ENCODE measurements at places on chromosomes 6 and 20.

DNA sequence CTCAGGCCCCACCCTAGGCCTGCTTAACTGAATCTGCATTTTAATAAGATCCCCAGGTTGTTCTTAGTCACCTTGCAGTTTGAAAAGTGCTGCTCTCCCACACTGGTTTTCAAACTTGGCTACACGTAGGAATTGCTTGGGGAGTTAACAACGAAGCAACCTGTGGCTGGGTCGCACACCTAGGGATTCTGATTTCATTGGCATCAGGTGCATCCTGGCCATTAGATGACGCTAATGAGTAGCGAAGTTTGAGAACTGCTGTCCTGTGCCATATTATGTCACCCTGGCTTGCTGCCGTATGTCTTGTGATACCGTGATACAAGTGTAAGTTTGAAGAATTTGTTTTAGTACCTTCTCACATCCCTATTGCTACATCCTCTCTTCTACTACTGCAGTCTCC is 28.2 kb upstream of the FUCA2 start:
- no peak for DNase-seq

DNA sequence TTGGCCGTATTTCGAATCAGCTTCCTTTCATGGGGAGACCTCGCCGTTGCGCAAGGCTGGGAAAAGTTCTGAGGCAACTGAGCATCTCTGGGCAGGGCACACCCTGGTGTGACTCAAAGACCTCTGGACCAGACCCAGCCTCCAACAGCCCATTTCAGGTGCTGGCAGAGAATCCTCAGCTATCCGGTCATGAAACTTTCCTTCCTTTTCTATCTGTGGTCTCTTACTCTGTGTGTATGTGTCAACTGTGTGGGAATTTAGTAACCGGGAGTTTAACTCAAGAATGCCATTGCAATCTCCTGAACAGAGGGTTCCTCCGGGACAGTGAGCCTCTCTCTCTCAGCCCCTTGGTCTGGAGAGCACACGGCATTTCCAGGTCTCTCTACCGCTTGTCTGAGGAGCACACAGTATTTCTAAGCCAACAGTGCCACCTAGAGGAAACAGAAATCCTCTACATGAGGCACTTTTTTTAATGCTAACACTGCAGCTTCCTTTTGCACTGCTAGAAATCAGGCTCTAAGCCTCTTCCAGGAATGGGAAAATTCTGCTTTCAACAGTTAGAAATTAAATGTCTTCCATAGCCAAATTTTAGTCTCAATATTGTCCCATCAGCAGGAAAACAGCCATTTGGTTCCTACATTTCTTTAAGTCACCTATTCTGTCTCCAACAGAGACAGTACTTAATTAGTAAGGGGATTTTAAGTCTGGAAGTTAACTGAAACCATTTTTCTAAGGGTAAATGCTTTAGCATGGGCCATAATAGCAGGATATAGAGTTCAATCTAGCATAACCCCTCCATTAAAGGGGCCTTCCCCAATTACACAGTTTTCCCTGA is 32.7 kb downstream of the PLN start:
- DNase-seq = no peak

DNA sequence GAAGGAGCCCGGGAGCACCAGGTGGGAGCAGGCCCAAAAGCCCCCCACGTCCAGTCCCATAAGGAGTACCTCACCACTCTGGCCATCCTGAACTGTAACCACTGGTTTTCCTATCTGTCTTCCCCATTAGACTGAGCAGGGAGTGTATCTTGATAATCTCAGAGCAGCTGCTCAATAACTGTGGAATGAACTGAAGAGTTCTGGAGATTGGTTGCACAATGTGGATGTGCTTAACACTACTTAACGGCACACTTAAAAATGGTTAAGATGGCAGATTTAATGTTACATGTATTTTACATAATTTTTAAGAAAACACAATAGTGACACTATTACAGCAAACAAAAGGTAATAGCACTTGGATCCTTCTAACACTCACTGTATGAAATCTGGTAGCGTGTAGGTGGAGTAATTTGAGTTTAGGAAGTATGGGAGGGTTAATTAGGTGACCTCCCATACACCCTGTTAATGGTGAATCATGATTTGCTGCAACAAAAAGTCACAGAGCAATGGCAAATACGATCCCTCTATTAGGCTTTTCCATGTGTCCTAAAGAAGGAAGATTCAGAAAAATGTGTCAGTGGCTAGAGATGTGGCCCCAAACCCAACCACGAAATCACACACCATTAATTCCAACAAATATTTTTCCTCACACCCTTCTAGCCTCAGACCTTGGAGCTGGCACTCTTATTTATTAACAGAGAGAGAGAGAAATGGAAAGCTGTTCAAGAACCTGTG is 18.4 kb downstream of the TRAM2 start:
- no peak for DNase-seq

- no peak for DNase-seq
Measured at GRCh38 chr20:53655625-53656292, 62.1 kb upstream of the ZNF217 start.

GRCh38 chr6:53297004-53297403 is 51.7 kb downstream of the ELOVL5 start:
- no peak for DNase-seq

DNA sequence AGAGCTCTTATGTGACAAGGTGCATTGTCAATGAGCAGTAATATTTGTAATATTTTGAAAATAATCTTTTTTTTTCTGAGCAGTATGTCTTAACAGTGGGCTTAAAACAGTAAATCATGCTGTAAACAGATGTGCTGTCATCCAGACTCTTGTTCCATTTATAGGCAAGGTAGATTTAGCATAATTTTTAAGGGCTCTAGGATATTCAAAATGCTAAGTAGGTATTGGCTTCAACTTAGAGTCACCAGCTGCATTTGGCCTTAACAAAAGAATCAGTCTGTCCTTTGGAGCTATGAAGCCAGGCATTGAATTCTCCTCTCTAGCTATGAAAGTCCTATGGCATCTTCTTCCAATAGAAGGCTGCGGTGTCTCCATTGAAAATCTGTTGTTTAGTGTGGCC is 63.7 kb downstream of the ME1 start:
- no peak for DNase-seq

- DNase-seq = no peak
Measured at GRCh38 chr6:124040655-124041054, 237.0 kb downstream of the NKAIN2 start.

DNA sequence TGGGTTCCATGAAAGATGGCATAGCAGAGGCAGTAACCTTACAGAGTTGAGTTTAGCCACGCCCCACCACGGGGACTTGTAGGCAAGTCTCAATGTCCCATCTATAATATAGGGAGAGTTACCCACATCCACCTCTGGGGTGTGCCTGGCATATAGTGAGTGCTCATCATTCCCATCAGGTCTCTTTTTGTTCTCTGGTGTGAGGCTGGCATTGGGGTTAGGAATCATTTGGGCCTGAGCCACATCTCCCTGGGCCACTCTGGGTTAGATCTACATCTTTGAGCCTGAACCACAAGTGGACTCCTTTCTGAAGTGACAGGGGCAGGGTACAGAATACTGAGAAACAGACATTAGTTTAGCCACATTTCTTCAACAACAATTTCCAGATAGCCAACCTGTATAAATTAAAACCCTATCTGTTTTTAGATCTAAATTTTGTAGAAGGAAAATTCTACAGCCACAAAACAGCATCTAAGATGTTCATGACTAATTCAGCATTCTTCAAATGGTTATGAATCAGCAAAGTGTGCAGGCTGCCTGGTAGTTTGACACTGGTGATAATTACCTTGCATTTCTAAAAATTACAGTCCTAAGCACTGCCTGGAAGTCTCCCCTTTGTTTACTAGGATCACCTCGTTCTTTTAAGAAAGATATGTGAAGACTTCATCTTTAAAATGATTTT is 20.1 kb downstream of the RNF24 start:
- no peak for DNase-seq

DNA sequence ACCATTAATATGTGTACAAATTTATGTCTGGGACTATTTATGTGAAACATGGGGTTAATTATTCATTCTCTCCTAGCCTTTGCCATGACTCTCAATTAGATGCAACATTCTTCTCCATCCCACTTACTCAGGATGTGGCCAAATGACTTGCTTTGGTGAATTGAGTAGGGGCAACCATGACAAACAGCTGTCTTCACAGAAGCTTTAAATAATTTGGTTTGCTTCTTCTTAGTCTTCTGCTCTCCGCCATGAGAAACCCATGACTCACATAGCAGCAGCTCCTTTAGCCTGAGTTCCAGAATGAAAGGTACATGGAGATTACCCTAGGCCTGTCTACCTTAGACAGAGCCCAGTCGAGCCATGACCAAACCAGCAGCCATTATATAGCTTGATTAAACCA is 74.7 kb downstream of the FRK start:
- no peak for DNase-seq

- no peak for DNase-seq
Measured at GRCh38 chr6:20800229-20800628, 266.0 kb downstream of the CDKAL1 start.

GRCh38 chr6:25007269-25007699 is 71.5 kb upstream of the RIPOR2 start:
- no peak for DNase-seq

- no peak for DNase-seq
Measured at GRCh38 chr6:164130151-164130550, 715.6 kb downstream of the QKI start.

DNA sequence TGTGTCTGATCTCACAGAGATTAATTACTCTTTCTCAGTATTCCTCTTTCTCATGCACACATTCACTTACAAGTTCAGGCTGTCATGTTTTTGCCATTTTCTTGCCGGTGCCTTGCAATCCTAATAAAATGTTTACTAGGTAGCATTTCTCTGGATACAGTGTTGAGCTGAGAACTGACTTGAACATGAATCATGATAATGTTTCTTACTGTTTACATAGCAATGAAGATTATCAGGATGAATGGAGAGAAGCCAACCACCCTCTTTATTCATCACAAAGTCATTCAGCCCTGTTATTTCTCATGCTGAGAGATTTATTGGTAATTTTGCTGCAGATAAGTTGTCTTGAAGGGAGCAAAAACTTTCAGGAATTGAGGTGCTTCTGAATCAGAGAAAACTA is 185.5 kb upstream of the ECI2 start:
- DNase-seq = no peak

DNA sequence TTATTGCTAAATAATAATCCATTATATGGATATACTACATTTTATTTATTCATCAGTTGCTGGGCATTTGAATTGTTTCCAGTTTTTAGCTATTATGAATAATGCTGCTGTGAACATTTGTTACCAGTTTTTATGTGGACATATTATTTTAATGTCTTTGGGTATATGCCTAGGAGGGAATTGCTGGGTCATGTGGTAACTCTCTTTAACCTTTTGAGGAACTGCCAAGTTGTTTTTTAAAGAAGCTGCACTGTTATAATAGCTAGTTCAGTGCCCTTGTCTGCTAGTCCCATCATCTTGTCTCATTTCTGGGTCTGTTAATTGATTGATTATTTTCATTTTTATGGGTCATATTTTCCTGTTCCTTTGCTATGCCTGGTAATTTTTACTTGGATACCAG is 56.3 kb downstream of the FOXO3 start:
- no peak for DNase-seq

- DNase-seq = no peak
Measured at GRCh38 chr6:14312587-14312986, 195.0 kb downstream of the CD83 start.

DNA sequence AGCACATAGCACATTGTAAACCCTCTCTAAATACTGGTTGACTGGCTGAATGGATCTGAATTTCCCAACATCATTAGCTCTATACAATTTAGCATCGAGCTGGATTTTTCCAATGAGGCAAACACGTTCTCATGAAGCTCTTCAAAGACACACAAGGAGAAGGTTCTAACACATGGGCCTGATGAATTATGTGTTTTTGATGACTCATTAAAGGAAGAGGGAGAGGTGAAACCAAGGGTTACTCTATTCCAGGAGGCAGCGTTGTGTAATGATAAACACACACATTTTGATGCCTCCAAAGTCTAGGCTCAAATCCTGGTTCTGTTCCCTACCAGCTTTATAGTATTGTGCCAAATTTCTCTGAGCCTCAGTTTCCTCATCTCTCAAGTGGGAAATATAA is 84.3 kb downstream of the PFDN4 start:
- no peak for DNase-seq

- no peak for DNase-seq
Measured at GRCh38 chr6:15678514-15678913, 15.7 kb upstream of the DTNBP1 start.

DNA sequence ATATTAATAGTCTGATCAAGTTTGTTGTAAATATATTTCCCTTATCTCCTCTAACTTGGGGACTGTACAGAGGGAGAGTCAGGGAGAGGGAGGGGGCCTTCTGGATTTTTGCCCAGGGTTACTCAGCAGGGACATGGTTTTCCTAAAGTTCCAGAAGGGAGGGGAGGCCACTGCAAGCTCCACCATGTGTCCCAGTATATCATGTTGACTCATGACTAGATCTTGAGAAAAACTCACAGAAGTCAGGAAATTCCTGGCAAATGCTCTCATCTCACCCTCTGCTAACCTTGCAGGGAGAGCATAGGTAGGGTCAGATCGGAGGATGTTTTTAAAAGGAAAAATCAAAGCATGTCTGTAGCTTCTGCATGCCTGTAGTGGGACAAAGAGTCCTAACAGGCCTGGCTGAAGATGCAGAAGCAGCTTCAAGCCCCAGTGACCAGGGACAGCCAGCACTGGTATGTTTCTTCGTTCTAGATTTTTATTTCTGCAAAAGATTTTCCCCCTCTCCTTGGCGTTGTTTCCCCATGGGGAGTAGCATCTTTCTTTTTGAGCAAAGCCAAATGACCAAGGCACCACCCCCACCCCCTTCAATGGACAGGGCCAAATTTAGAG is 272.9 kb upstream of the SUPT3H start:
- DNase-seq = no peak

- no peak for DNase-seq
Measured at GRCh38 chr6:118709859-118710350, 58.5 kb upstream of the CEP85L start.

- DNase-seq = no peak
Measured at GRCh38 chr6:166588691-166589336, 2.3 kb upstream of the RAMACL start.

DNA sequence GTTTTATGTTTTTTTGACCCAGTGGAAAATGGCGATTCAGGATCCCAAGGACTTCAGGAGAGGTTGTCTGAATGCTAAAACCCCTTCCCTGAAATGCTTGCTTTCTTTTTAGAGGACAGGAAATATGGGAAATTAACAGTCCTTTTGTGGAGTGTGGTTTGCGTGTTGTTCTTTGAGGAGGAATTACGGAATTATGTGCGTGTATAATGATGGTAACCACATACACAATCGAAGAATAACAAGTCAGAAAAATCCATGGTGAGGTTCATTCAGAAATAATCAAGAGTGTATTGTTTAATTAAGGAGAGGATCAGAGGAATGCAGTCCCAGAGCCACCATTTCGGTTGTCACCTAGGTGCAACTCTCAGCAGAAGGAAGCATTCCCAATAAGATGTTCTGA is 73.2 kb downstream of the PHACTR3 start:
- DNase-seq = no peak

- DNase-seq = peak; percentile 36
Measured at GRCh38 chr6:108877046-108877751, 29.0 kb downstream of the ARMC2 start.
